ENCODE measurements at places on chromosomes 16 and 17.

GRCh38 chr17:41697122-41697962 is 8.7 kb downstream of the EIF1 start:
- no peak for DNase-seq

DNA sequence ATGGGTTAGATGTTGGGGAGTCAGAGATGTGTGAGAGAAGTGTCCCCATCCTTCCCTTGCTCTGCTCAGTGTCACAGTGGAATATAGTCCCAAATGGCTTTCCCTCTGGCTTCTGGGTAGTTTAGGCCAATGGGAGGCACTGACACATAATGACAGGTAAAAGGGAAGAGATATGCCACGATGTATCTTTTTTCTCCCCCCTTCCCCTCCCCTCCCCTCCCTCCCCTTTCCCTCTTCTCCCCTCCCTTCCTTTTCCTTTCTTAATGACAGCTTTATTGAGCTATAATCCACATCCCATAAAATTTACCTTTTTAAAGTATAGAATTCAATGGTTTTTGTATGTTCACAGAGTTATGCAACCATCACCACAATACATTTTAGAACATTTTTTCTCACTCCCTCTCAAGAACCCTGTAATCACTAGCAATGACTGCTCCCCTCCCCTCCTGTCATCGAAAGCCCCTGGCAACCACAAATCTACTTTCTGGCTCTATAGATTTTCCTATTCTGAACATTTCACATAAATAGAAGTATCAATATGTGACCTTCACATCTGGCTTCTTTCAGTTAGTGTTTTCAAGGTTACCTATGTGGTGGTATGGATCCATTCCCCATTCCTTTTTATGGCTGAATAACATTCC is 617 bp upstream of the CCR7 start:
- no peak for DNase-seq

GRCh38 chr16:53908731-53909130 is 204.8 kb downstream of the FTO start:
- DNase-seq = no peak

DNA sequence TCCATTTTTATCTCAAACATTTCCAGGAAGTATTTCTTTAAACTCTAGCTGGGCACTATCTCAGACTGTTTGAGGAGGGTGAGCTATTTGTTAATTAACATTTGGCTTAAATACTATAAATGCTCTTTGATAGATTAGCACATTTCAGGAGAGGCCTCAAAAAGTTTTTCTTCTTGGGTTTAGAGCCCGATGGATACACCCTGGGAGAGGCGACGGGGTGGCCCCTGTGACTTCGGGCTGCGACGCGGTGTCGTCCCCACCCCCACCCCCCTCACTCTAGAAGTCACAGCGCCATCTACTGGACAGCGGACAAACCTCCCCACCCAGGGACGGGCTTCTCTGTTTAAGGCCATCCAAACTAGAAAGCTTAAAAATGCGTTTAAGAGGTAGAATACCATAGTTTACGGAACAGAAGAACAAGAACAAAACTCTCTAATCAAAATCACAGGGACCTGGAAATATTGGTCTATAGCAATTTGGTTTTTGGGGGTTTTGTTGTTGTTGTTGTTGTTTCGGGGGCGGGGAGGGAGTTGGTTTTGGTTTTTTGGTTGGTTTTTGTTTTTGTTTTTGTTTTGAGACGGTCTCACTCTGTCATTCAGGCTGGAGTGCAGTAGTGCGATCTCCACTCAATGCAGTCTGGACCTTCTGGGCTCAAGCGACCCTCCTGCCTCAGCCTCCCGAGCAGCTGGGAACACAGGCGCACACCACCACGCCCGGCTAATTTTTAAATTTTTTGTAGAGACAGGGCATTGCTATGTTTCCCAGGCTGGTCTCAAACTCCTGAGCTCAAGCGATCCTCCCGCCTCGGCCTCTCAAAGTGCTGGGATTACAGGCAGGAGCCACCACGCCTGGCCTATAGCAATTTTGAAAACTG is 254.4 kb downstream of the C16orf95 start:
- DNase-seq = no peak

GRCh38 chr17:72590382-72590781 is 469.6 kb downstream of the SOX9 start:
- no peak for DNase-seq

Data from stimulated activated CD8-positive, alpha-beta memory T cell treated with anti-CD3 and anti-CD28 coated beads, Interleukin-7, amount 100 ng/mL, for 1 hour (primary cell).